Activated T-cell treated with anti-CD3 and anti-CD28 coated beads, Interleukin-2, amount 50 U/mL, for 72 hours (primary cell): ENCODE measurements at places on chromosomes 2 and 18. TPM values are rescaled to one million over a fixed set of nuclear protein-coding genes. Genes with fewer than 3 reads are reported as not detected.

The CROCC2 gene
- not detected for total RNA-seq

The IL37 gene
- total RNA-seq: not detected

The IL36RN gene
- not detected for total RNA-seq

The HOXD10 gene
- total RNA-seq: not detected

The GRB14 gene
- not detected for total RNA-seq

The TNP1 gene
- total RNA-seq: not detected

The IRS1 gene
- 4.6 TPM for total RNA-seq

The DSG4 gene
- not detected for total RNA-seq

The DPP10 gene
- total RNA-seq: not detected

The IL36A gene
- total RNA-seq: not detected

GRCh38 chr18:11108947-11109346 is 40.4 kb downstream of the PIEZO2 start:
- H3K27ac ChIP-seq: no peak overlapping the region
- no peak overlapping the region for H3K4me3 ChIP-seq
- H3K27me3 ChIP-seq: no peaks in the 10 kb centered on the region
- DNase-seq: no peak

DNA sequence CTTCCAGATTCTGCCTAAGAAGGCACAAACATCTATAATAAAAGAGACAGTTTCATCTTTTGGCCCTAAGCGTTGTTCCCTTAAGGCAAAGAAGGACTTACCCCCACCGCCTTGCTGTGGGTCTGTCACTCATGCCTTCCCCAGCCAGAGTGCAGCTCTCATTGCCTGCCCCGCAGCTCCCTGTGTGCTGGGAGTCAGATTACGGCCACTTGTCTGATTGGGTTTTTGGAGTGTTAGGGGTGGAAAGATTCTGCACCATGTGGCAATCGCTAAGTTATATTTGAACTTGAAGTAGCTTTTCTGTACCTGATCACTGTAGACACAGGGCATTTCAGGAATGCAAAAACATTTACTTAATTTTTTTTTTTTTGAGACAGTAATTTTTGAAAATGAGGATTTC is at the start of gene AQP4:
Gene AQP4, minus strand, starts transcription at position 151 of the 400 bp plus-strand sequence. Its CDS starts 18 bp downstream, at position 133.
- DNase-seq: no peak
- H3K27ac ChIP-seq: no peak within 1 kb of the TSS
- H3K4me1 ChIP-seq: no peaks in the 10 kb centered on the region
- no peaks in the 10 kb centered on the region for H3K36me3 ChIP-seq

GRCh38 chr18:23181547-23181946 is 46.3 kb downstream of the CABLES1 start:
- H3K4me1 ChIP-seq: peaks cover 7% of the 10 kb centered on the region
- no peak overlapping the region for H3K4me3 ChIP-seq
- no peak overlapping the region for H3K27ac ChIP-seq

- H3K36me3 ChIP-seq: peaks cover 22% of the 10 kb centered on the region
- no peak overlapping the region for H3K4me3 ChIP-seq
- H3K27me3 ChIP-seq: no peaks in the 10 kb centered on the region
- H3K4me1 ChIP-seq: peaks cover 4% of the 10 kb centered on the region
Measured at GRCh38 chr2:241228081-241228859, 39.8 kb downstream of the ANO7 start.

GRCh38 chr2:40224318-40224717 is 227.6 kb downstream of the SLC8A1 start:
- H3K36me3 ChIP-seq: peaks cover 1% of the 10 kb centered on the region
- no peak overlapping the region for H3K27ac ChIP-seq
- no peaks in the 10 kb centered on the region for H3K27me3 ChIP-seq
- no peaks in the 10 kb centered on the region for H3K4me1 ChIP-seq
- no peak overlapping the region for H3K4me3 ChIP-seq

GRCh38 chr2:198327526-198327925 is 523.1 kb downstream of the PLCL1 start:
- peaks cover 31% of the 10 kb centered on the region for H3K27me3 ChIP-seq
- peaks cover 24% of the 10 kb centered on the region for H3K4me1 ChIP-seq
- H3K4me3 ChIP-seq: no peak overlapping the region

DNA sequence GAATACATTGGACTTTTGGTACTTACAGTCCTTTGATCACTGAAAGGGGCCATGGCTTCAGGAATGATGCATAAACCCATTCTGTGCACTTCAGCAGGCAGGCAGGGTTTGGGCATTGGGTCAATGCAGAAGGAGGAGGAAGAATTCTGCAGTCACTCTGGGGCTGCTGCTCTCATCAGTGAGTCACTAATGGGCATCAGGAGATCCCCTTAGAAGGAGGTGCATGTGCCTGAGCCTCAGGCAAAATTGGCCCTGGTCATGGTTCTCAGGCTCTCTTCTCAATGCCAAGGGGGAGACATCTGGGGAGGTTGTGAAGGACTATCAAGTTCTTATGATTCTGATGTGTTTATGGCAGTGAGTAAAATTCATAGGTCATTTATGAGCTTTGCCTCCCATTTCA is 52.0 kb upstream of the TNP1 start:
- H3K4me1 ChIP-seq: no peaks in the 10 kb centered on the region
- no peak overlapping the region for H3K4me3 ChIP-seq
- no peaks in the 10 kb centered on the region for H3K36me3 ChIP-seq
- no peaks in the 10 kb centered on the region for H3K27me3 ChIP-seq
- no peak overlapping the region for H3K27ac ChIP-seq

DNA sequence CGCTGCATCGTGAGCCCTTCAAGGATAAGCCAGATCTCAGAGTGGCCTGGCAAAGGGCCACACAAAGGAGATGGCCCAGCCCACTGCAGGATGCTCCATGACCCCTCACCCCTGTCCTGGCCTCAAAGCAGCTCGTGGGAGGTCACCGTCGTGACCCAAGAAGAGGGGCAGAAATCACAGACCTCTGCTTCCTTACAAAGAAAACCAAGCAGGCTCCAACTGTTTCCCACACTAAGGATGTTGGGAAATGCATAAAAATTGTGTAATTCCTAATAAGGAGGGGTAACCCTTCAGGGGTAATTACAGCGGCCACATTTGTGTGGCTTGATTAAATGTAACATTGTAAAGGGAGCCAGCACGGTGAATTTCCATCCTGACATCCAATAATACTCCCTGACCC is 102.3 kb downstream of the BOD1L2 start:
- no peak overlapping the region for H3K4me3 ChIP-seq
- H3K36me3 ChIP-seq: no peaks in the 10 kb centered on the region
- no peak overlapping the region for H3K27ac ChIP-seq
- no peak for DNase-seq
- H3K4me1 ChIP-seq: no peaks in the 10 kb centered on the region

- peaks cover 15% of the 10 kb centered on the region for H3K4me1 ChIP-seq
- no peak for DNase-seq
- no peaks in the 10 kb centered on the region for H3K27me3 ChIP-seq
- no peaks in the 10 kb centered on the region for H3K36me3 ChIP-seq
Measured at GRCh38 chr2:156430980-156431358, 5.2 kb upstream of the GPD2 start.

DNA sequence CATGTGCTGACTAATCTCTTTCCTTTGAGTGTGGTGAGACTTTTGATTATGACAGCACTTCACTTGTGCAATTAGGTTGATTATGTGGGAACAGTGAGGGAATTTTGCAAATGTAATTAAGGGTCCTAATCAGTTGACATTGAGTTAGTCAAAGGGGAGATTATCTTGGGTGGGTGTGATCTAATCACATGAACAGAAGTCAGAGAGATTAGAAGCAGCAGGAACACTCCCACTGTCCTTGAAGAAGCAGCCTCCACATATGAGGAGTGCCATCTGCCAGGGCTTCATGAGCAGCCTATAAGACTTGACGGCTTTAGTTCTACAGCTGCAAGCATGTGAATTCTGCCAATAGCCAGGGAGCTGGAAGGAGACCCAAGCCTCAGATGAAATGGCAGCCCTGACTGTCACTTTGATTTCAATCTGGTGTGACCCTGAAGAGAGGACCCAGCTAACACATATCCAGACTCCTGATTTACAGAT is 89.4 kb upstream of the APCDD1 start:
- H3K36me3 ChIP-seq: peaks cover 1% of the 10 kb centered on the region
- H3K4me3 ChIP-seq: no peak overlapping the region
- no peak overlapping the region for H3K27ac ChIP-seq
- H3K4me1 ChIP-seq: no peaks in the 10 kb centered on the region

- no peaks in the 10 kb centered on the region for H3K36me3 ChIP-seq
- H3K27me3 ChIP-seq: peaks cover 32% of the 10 kb centered on the region
- no peak overlapping the region for H3K4me3 ChIP-seq
- H3K27ac ChIP-seq: no peak overlapping the region
- no peaks in the 10 kb centered on the region for H3K4me1 ChIP-seq
Measured at GRCh38 chr18:11146238-11146946, 3.0 kb downstream of the PIEZO2 start.

GRCh38 chr2:236178890-236179235 is 10.7 kb upstream of the GBX2 start:
- H3K4me3 ChIP-seq: no peak overlapping the region
- H3K27me3 ChIP-seq: peaks cover 72% of the 10 kb centered on the region
- DNase-seq: no peak

GRCh38 chr2:71607151-71607889 is 154.0 kb downstream of the DYSF start:
- H3K4me1 ChIP-seq: peaks cover 12% of the 10 kb centered on the region
- H3K27ac ChIP-seq: no peak overlapping the region
- H3K27me3 ChIP-seq: peaks cover 21% of the 10 kb centered on the region
- no peak overlapping the region for H3K4me3 ChIP-seq
- no peak for DNase-seq

- peak; percentile 57 for DNase-seq
- H3K4me1 ChIP-seq: peaks cover 34% of the 10 kb centered on the region
- peaks cover 14% of the 10 kb centered on the region for H3K27me3 ChIP-seq
- peak overlapping the region; percentile 64 for H3K27ac ChIP-seq
- peak overlapping the region; percentile 0 for H3K4me3 ChIP-seq
- no peaks in the 10 kb centered on the region for H3K36me3 ChIP-seq
Measured at GRCh38 chr18:3319399-3319798, 57.5 kb downstream of the MYL12B start.

DNA sequence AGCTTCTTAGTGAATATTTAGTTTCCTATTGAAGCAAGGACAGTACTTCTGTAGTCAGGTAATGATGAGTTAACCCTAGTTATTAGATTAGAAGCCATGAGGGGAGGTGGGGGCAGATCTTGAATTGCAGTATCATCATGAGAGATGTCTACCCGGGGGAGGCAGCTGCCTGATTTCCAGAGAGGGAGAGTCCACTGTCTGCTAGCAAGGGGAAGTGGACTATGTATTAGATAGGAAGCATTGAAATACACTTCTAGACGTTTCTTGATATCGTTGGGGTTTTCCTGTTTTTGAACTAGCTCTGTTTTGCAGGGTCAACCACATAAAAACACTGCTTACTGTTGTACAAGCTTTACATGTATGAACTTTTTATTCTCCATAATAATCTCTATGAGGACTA is 38.8 kb downstream of the APLF start:
- H3K4me3 ChIP-seq: peak overlapping the region; percentile 4
- peak overlapping the region; percentile 26 for H3K27ac ChIP-seq
- no peak for DNase-seq
- peaks cover 3% of the 10 kb centered on the region for H3K36me3 ChIP-seq

DNA sequence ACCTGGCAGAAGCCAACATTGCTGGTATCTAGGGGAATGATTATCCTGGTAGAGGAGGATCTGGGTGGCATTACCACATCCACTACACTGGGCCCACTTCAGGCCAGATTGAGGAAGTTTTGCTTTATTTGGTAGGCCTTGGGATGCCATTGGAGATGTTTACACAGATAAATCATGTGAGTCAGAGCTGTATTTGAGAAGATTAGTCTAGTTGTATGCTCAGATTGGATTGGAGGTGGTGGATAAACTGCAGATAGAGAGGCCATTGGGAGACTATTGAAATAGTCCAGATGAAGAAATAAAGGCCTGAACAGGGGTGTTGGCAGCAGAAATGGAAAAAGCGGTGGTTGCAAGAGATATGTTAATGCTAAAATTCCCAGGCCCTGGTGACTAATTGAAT is 81.5 kb downstream of the EFEMP1 start:
- DNase-seq: no peak
- H3K36me3 ChIP-seq: no peaks in the 10 kb centered on the region

GRCh38 chr2:152464851-152465470 is 130.0 kb downstream of the FMNL2 start:
- no peak overlapping the region for H3K27ac ChIP-seq
- peaks cover 12% of the 10 kb centered on the region for H3K4me1 ChIP-seq
- no peak overlapping the region for H3K4me3 ChIP-seq

GRCh38 chr2:128237081-128237534 is 81.6 kb downstream of the HS6ST1 start:
- peaks cover 6% of the 10 kb centered on the region for H3K27me3 ChIP-seq
- H3K36me3 ChIP-seq: no peaks in the 10 kb centered on the region
- no peak overlapping the region for H3K4me3 ChIP-seq
- H3K27ac ChIP-seq: no peak overlapping the region
- H3K4me1 ChIP-seq: peaks cover 6% of the 10 kb centered on the region

DNA sequence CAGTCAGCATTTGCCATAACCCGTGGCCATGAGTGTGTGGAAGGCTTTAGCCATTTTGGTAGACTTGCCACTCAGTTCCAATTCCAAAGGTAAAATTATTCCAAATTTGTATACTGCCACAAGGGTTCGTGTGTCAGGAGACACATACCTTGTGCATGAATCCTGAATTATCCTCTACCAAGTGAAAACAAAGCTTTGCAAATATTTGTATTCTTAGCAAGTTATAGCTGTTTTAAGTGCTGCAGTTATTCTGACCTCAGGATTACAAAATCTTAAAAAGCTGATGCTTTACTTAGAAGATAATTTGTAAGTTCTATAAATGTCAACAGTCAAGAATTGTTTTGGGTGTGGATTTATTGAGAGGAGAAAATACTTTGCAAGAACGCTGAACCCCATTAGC is 100.6 kb downstream of the ANTXR1 start:
- no peak overlapping the region for H3K27ac ChIP-seq
- no peak for DNase-seq
- H3K36me3 ChIP-seq: no peaks in the 10 kb centered on the region
- no peaks in the 10 kb centered on the region for H3K4me1 ChIP-seq
- peaks cover 28% of the 10 kb centered on the region for H3K27me3 ChIP-seq
- H3K4me3 ChIP-seq: no peak overlapping the region

DNA sequence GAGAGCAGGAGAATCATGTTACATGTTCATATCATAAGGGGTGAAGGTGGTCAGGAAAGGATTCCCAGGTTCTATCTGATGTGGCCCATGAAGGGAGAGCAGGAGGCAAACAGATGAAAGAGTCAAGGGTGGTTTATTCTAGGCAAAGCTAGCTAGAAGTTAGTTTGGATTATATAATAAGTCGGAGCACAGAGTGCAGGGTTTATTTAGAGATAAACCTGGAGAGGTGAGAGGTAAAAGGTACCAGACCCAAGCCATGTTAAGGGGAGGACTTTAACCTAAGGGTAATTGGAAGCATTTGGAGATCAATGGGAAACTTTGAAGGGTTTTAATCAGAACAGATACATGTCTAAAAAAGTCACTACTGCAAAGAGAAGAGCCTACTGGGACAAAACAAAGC is 69.2 kb upstream of the LRATD1 start:
- no peak overlapping the region for H3K27ac ChIP-seq
- no peaks in the 10 kb centered on the region for H3K27me3 ChIP-seq
- no peaks in the 10 kb centered on the region for H3K36me3 ChIP-seq

DNA sequence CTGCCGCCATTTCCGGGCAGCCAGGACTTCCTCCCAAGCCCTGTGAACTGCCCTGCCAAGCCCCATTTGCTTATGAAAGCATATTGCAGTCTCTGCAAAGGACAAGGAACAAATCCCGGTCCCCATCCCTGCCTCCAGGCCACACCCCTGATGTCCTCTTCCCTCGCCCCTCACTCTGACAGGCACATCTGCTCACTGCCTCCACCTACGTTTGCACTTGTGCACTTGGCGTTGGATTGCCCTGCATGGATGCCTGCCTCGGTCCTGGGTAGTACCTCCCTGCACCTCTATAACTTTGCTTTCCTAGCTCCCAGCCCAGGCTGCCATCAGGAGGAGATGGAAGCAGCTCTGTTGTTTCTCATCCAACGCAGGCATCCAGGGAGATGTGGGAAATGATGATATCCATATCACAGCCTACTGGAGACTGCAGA is 19.6 kb upstream of the RPL31 start:
- DNase-seq: no peak
- H3K36me3 ChIP-seq: no peaks in the 10 kb centered on the region
- H3K27me3 ChIP-seq: no peaks in the 10 kb centered on the region
- H3K4me1 ChIP-seq: no peaks in the 10 kb centered on the region
